Fibroblast of mammary gland (primary cell): ENCODE measurements at places on chromosomes 4 and X.
A peak's percentile ranks its signal among the peaks of the same experiment; 100 is the strongest.

GRCh38 chr4:26724534-26724933, 136.1 kb upstream of the STIM2 start:
- no peak for DNase-seq

- DNase-seq: no peak
These were observed 17.4 kb downstream of the CD40LG start for GRCh38 chrX:136665258-136665900.

- DNase-seq: no peak
These were observed 156.2 kb downstream of the PABPC4L start for GRCh38 chr4:134045411-134045810.

GRCh38 chrX:113529426-113530013, 688.9 kb upstream of the AMOT start:
- no peak for DNase-seq

GRCh38 chr4:11160288-11160687, 268.4 kb downstream of the HS3ST1 start:
- DNase-seq: no peak

DNA sequence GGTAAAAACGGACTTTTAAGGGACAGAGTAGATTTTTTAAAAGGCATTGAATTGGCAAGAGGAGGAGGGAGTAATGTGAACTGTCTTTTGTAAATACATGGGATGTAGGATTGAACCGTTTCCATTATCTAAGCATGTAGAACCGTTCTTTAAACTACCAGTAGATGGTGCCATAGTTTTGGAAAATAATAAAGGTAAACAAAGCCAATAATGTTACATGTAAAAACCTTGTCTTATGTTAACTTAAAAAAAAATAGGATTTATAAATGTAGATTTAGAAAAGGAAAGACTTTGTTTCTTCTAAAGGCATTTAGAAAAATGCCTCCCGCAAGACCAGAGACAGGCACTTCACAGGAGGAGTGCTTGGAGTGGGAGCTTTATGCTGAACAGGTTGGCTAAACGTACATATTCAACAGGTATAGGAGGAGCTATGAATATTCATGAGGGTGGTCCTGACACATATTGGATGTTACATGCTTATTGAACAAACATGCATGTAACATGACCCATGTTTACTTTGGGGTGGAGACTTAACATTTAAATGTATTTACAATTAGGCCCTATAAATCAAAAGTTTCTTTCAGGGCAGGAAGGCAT, 45.5 kb upstream of the FAM241A start:
- DNase-seq: peak; percentile 79

GRCh38 chrX:118773782-118774181, 46.4 kb downstream of the IL13RA1 start:
- DNase-seq: no peak

DNA sequence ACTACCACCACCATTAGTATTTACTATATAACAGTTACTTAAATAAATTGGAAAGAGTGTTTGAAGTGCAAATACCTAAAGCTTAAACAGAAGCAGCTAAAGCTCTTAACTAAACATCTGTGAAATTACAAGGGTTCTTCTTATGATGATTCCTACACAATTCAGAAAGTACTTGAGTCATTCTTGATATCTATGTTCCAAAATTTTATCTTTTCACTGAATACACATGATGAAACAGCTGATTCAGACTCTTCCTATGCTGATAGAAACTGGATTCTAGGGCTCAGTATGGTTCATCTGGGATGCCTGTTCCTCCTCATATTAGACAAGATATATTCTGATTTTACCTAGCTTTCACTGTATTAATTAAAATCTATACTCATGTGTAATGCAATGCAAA, 13.6 kb downstream of the EREG start:
- peak; percentile 25 for DNase-seq

GRCh38 chr4:41461780-41462307, 76.1 kb upstream of the LIMCH1 start:
- DNase-seq: no peak

DNA sequence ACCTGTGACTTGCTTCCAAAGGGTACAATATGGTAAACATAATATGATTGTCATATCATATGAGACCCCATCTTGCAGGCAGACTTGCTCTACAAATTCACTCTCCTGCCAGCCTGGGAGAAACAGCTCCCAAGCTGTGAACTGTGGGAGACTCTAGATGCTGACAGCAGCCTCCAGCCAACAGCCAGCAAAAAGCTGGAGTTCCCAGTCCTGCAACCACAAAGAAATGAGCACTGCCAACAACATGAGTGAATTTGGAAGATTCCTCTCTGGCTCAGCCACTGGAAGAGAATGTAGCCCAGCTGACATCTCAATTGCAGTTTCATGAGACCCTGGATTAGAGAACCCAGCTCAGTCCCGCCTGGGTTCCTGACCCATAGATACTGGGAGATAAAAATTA, 145.4 kb downstream of the QDPR start:
- peak; percentile 30 for DNase-seq

GRCh38 chr4:85132570-85132969, 166.1 kb upstream of the WDFY3 start:
- DNase-seq: no peak

GRCh38 chr4:13783800-13784411, 156.4 kb upstream of the BOD1L1 start:
- peak; percentile 15 for DNase-seq
